Pons (tissue), 1 donor: ENCODE measurements at places on chromosomes 4 and X.

DNA sequence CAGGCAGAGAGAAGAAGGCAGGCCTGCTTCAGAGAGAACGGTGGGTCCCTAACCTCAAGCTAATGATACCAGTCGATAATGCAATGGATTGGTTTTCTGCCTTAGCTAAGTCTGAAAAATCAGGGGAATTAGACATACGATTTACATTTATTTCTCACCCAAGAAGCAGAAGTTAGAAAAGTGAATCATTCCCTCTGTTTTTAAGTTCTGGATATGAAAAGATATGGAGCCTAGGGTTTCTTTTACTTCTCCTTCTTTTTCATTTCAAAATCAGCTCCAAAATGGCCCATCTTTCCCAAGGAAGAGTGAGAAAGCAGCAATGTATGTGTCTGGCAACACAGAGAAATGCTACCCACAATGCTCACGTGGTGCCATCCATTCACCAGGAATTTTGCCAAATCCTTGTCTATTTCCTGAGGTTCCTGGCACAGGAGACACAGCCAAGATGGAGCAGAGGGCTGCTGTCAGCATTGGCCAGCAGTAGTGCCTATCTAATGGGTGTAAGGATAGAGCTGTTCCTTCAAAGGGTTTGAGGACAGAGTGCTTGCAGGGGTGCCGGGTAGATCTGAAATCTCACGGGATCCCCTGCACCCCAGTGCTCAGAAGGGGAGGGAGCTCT is 231.5 kb downstream of the MAML3 start:
- DNase-seq, result peak; percentile 45

DNA sequence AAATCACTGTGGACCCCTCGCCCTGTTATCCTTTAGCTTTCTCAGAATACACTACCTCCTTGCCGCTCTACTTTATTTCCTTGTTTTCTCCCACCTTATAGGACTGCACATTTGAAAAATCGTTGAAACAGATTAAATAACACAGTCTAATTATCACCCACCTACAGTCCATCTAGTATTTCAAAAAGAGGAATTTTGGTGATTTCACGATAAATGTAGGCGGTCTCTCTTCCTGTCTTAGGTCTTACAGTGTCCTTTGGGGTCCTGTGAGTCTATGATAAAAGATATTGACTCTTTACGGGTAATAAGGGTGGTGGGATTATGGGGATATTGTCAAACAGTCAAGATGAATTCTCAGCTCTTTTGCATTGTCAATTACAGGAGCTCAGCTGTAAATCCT is 2.4 kb upstream of the TBL1X start:
- DNase-seq, result no peak

DNA sequence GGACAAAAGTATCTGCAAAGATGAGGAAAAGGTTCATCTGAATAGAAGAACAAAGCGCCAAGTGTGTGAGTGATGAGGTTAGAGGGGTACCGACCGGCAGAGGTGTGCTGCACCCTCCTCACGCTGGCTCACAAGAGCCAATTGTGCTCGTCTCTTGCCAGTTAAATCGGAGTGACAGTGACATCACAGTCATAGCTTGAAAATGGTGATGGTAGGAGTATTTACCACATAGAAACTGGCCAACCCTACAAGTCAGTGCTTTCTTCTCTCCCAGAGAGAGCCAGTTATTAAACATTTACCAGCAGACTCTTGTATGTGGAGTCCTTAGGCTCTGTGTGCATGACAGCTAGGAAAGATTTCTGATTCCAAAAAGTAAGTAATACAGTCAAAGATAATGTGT is 32.4 kb downstream of the CLDN22 start:
- DNase-seq, result no peak

- peak; percentile 66 for DNase-seq
Observed at GRCh38 chr4:15004739-15005301, 2.5 kb downstream of the CPEB2 start.

DNA sequence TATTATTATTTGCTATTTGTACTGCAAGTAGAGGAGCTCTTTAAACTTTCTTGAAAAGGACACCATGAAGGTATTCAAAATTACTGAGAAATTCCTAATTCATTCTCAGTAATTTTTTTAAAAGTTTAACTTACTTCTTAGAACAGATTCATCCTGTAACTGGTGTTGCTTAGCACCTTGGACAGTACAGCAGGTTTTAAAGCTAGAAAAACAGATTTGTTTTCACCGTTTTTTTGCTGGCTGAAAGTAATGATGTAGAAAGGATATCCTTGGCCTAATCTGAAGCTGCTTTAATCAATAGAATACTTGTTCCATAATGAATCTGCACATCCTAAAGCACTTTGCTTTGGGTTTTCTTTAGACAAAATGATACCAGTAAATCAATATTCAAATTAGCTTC is 142.5 kb upstream of the TRAM1L1 start:
- no peak for DNase-seq

- DNase-seq, result no peak
Observed at GRCh38 chr4:117549524-117549923, 464.1 kb upstream of the TRAM1L1 start.

DNA sequence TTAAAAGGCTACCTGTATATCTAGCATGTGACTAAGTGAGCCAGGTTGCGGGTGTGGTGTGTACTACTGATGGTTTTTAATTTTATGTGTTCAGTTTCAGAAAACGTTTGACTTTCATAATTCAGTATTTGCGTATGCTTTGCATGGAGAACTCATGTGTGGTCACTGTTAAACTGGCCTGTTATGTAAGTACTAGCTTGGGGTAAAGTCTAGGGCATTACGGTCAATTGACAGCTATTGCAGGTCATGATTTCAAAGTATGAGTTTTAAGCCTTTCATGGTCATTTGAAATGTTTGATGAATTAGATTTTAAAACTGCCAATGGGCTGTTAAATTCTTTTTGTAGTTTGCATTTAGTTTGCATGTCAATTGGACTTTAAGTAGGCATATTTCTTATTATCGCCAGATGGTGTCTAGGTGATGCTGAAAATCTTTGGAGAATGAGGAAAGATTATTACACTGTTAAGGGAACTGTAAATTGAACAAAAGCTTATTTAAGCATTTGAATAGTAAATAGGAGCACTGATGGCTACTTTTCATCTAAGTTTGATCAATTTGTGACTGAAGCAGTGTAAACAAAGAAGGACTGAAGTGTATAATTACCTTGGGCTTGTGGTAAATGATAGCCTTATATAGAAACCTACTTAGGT is 563.4 kb downstream of the DACH2 start:
- DNase-seq, result no peak

DNA sequence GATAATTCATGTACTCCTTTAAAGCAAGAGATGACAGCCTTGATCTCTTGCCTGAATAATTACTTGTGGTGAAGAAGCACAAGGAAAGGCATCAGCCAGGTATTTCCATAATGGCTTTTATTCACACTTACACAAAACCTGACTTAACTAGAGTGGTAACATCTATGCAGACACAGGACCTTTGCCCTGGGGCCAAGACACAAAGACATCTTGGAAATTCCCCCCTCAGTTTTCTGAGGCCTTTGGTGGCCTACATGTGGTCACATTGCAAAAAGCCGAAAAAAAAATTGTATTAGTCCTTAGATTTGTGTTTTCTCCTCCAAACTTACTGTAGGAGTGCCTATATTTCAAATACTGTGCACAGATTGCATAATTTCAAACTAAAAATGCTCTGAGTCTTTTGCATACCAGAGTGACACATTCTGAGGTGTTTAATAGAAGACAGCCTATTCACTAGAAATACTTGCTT is 172.4 kb downstream of the PDGFC start:
- no peak for DNase-seq

- DNase-seq, result no peak
Observed at GRCh38 chrX:124530803-124531202, 184.4 kb downstream of the SH2D1A start.
